ENCODE measurements at places on chromosomes 1 and 21. TPM values are rescaled to one million over a fixed set of nuclear protein-coding genes. Genes with fewer than 3 reads are reported as not detected.

The VANGL1 gene
- total RNA-seq = 8.6 TPM

The SPATA1 gene
- total RNA-seq = 17.6 TPM

The RBBP5 gene
- 20.3 TPM for total RNA-seq

The SHE gene
- total RNA-seq = 57.9 TPM

The SELE gene
- total RNA-seq = 1.7 TPM

Data from testis (tissue), 5 donors.